GM13977 (cell line): ENCODE measurements at places on chromosomes 6 and 20.
A peak's percentile ranks its signal among the peaks of the same experiment; 100 is the strongest.

DNA sequence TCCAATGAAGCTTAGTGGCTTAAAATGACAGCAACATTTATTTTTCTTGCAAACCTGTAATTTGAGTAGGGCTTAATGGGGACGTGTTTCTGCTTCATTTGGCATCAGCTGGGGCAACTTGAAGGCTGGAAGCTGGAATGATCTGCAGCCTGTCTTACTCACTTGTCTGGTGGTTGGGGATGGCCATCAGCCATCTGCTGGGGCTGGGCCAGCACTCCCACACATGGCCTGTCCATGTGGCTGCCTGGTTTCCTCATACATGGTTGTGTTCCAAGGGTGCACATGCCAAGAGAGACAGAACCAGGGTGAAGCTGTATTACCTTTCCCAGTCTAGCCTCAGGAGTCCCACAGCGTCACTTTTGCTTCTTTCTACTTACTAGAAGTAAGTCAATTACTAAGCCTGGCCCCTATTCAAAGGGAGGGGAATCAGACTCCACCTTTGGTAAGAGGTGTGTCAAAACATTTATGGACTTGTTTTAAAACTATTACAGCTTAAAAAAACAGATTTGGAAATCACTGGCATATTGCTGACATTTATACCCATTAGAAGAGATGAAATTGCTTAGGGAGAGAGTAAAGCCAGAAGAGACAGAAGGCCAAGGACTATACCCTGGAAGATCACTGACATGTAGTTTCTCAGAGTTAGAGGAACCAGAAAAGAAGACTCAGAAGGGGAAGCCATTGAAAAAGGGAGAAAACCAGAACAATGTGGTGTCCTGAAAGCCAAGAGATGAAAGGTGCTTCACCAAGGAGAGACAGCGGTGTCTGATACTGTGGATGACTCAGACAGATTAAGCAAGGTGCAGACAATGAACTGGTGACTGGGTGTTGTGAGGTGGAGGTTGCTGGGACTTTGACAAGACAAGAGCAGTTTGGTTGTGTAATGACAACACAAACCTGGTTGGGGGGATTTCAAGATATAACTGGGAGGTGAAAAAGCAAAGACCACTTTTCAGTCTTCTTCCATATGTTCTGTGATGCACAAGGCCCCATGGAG is 345.2 kb downstream of the GJA1 start:
- no peak for DNase-seq

- DNase-seq = no peak
Measured at GRCh38 chr6:72703093-72703492, 81.2 kb downstream of the KCNQ5 start.

DNA sequence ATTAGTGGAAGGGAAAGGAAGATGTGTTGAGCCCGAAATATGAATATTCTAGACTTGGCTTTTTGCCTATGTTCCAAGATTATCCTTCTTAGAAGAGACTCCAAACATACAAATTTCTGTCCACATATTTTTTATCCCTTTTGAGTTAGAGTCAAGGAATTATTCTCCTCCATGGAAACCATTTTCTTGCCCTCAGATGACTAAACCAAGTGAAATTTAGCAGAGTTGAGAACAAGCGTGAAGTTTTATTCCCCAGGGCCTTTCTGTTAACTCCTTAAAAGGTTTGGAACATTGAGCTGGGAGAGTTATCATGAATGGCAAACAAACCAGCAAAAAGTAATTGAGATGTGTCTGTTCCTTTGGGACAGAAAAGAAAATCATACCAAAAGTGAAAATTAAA is 286.1 kb upstream of the PLCB4 start:
- DNase-seq = no peak

GRCh38 chr6:57040011-57040410 is 6.5 kb upstream of the KIAA1586 start:
- DNase-seq = no peak

- DNase-seq = peak; percentile 31
Measured at GRCh38 chr20:828987-829386, 4.5 kb upstream of the FAM110A start.

GRCh38 chr6:34638834-34639736 is 57.5 kb downstream of the ILRUN start:
- peak; percentile 69 for DNase-seq

- DNase-seq = no peak
Measured at GRCh38 chr20:21323640-21324039, 20.5 kb downstream of the XRN2 start.

DNA sequence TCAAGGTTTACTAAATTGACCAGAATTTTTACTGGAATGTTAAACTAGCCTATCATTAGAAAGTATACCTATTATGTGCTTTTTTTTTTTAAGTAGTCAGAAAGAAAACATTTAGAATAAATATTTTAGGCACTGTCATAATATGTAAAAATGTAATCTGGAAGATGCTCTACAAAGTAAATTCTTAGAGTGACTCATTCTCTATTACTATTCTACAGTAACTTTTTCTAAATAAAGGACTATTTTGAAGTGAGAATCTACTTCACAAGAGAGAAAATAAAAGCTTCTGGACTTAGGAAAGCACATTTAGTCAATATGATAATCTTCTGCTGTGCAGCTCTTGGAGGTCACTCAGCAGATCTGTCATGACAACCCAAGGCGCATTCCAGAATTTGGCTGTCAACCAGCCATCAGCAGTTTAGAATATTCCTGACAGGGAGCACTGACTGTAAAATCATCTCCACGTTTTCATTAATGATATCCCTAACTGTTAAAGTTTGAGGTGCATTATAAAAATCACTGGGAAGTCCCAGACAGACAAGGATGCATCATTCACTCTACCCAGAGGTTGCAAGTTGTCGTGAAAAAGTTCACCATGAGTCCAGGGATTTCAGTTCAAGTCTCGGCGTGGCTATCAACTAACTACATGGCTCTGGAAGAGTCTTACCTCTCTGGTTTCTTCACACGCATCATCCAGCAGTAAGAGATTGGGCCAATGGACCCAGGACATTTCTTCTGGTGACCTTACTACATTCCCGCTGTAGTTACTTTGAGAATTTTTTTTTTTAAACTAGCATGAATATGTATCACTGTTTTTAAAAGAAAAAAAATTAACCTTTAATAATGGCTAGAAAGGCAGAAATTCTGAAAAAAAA is 374.9 kb downstream of the GJA1 start:
- DNase-seq = no peak

GRCh38 chr6:8082954-8083858 is 19.0 kb upstream of the BLOC1S5 start:
- DNase-seq = no peak
